ENCODE measurements at places on chromosomes 2 and 18.
A peak's percentile ranks its signal among the peaks of the same experiment; 100 is the strongest.

- DNase-seq, result no peak
Observed at GRCh38 chr18:31225668-31226067, 63.0 kb upstream of the DSC1 start.

- DNase-seq, result no peak
Observed at GRCh38 chr2:43818761-43819160, 19.9 kb downstream of the ABCG5 start.

- DNase-seq, result no peak
Observed at GRCh38 chr2:50781646-50782045, 250.3 kb downstream of the NRXN1 start.

GRCh38 chr2:85843543-85843942 lies 45.2 kb downstream of the ST3GAL5 start:
- no peak for DNase-seq

DNA sequence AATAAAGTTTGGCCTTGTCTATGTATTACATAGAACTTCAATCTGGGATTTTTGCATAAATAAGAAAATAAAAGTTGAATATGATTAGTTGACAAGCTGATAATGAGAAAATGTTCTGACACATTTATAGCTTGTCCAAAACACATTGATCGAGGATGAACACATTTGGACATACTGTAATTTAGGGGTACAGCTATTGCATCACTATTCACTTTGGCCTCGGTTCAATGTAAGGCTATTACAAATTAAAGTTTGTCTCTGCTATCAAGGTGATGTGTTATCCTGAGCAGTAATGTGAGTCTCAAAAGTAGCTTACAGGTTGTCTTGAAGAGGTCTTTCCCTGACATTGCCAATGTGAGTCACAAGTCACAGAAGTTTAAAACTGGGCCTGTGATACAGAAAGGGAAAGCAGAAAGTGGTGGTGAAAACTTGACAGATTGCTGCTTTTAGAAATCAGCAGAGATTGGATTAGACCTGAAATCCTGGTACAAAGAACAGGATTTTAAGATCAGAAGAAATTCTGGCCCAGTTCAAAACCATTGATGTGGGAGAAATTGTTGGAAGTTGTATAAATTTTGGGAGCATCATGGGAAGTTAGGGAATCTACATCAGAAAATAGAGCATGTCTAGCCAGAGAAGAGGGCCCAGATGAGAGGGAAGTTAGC lies 674.1 kb downstream of the NYAP2 start:
- no peak for DNase-seq

DNA sequence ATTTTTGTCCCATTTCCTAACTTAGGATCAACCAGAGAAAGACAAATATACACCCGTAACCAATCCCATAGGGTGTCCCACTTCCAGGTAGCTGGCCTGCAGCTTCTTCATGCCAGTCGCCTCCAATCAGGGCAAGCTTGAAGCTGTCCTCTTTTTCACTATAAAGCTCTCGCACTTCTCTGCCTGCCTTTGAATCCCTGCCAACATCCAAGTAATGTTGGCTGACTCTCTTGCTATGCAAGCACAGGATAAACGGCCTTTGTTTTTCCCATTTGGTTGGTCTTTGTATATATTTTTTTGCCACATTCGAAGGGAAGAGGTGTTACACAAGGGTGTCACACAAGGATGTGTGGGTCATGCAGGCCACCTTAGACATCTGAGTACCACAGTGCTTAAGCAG lies 388.8 kb downstream of the CBLN2 start:
- DNase-seq, result no peak

GRCh38 chr2:219358170-219359075 lies 25.9 kb upstream of the RESP18 start:
- no peak for DNase-seq

DNA sequence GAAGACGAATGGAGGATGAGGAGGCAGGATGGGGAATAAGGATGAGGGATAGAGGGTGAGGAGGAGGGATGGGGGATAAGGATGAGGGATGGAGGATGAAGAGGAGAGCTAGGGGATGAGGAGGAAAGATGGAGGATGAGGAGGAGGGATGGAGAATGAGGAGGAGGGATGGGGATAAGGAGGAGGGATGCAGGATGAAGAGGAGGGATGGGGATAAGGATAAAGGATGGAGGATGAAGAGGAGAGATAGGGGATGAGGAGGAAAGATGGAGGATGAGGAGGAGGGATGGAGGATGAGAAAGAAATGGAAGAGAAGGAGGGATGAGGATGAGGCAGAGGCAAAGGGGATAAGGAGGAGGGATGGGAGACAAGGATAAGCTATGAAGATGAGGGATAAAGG lies 230.0 kb downstream of the NAPG start:
- DNase-seq, result no peak

- DNase-seq, result no peak
Observed at GRCh38 chr18:4455113-4455811, at the start of gene DLGAP1. TSS of gene DLGAP1 (minus strand) at chr18:4455307.

DNA sequence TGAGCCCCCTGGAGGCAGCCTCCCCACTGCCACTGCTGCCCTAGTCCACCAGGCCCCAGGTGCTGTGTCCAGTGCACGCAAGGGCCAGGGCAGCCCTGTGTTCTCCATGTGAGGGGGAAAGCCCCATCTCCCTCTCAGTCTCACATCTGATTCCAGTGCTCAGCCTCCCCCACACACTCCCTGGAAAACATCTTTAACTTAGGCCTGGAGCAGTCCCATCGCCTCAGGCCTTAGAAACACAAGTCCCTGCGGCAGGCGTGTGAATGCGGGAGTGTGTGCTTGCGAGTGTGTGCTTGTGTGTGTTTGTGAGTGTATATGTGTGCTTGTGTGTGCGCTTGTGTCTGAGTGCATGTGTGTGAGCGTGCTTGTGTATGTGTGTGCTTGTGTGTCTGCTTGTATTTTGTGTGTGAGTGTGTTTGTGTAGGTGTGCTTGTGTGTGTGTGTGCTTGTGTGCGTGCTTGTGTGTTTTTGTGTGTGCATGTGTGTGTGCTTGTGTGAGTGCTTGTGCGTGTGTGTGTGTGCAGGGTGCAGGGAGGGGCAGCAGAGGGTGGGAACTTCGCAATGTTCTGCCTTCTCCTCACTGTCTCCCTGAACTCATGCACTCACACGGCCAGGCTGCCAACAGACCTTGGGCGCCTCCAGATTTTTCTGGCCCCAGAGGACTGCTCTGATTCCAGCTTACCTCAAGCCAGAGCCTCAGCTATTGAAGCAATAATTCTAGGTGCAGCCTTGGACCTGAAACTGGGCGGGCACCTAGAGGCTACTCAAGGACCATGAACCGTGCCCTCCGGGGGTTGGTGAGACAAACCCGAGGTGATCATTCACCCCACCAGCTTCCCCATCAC lies 139.6 kb downstream of the CABLES1 start:
- DNase-seq, result no peak

DNA sequence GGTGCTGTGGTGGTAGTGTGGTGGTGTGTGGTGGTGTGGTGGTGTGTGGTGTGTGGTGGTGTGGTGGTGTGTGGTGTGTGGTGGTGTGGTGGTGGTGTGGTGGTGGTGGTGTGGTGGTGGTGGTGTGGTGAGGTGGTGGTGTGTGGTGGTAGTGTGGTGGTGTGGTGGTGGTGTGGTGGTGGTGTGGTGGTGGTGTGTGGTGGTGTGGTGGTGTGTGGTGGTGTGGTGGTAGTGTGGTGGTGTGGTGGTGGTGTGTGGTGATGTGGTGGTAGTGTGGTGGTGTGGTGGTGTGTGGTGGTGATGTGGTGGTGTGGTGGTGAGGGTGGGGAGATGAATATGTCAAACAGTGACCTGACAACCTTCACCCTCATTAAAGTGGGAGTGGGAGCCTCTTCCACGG lies 55.6 kb upstream of the DLGAP1 start:
- DNase-seq, result peak; percentile 24

GRCh38 chr18:47944972-47945852 lies 14.8 kb upstream of the SMAD2 start:
- DNase-seq, result no peak

GRCh38 chr2:215137741-215138340 lies 585 bp downstream of the ABCA12 start:
- DNase-seq, result no peak

GRCh38 chr2:190574169-190574568 lies 39.6 kb upstream of the NEMP2 start:
- no peak for DNase-seq

GRCh38 chr2:99484205-99484604 lies 5.6 kb downstream of the REV1 start:
- DNase-seq, result no peak

- no peak for DNase-seq
Observed at GRCh38 chr2:96152304-96153161, 7.3 kb upstream of the DUSP2 start.

DNA sequence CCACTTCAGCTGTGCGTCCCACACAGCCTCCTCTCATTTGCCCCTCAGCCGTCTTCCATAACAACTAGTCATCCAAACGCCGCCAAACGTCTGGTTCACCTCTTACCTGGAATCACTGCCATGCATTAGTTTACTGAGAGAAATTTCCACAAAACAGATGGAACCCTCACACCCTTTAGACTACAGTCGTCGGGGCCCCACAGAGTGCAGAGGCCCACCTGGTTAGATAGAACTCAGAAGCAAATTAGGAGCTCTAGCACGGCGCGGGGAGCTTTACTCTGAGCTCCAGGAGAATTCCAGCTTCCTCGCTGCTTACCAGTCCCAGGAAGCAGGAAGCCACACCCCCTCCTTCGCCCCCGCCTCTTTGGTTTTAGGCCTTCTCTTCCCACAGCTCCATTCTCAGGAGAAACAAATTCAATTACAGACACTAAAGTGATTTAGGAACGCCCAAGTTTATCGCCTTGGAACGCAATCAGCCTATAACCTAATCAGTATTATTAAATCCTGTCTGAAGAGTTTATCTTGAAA lies 9.4 kb downstream of the RNU2-63P start:
- no peak for DNase-seq

GRCh38 chr2:230326453-230327417 lies at the start of gene SP140L:
TSS of gene SP140L (plus strand) at chr2:230327193. CDS start at chr2:230327270, 77 bp downstream.
- DNase-seq, result peak; percentile 25

- DNase-seq, result no peak
Observed at GRCh38 chr18:51229328-51229727, 31.8 kb upstream of the MEX3C start.

GRCh38 chr2:224820283-224820991 lies 104.3 kb upstream of the CCDC195 start:
- no peak for DNase-seq
